Fibroblast of the aortic adventitia (primary cell): ENCODE measurements at places on chromosomes 1 and 21.

DNA sequence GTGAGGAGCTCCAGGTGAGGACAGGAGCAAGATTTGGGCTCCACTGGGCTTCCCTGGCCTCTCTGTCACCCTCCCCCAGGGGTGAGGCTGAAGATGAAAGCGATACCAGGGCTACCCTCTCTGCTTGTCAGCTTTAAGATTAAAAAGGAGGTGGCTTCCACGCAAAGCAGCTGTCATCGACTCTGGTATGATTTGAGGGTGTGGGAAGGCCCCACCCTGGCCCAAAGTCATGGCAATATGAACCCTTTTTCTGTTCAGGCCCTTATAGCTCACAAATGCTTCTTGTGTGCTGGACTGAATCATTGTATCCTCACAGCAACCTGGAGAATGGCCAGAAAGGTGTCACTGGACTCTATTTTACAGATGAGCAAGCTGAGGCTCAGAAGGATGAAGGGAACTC, 41.6 kb downstream of the NUAK2 start:
- DNase-seq: no peak

DNA sequence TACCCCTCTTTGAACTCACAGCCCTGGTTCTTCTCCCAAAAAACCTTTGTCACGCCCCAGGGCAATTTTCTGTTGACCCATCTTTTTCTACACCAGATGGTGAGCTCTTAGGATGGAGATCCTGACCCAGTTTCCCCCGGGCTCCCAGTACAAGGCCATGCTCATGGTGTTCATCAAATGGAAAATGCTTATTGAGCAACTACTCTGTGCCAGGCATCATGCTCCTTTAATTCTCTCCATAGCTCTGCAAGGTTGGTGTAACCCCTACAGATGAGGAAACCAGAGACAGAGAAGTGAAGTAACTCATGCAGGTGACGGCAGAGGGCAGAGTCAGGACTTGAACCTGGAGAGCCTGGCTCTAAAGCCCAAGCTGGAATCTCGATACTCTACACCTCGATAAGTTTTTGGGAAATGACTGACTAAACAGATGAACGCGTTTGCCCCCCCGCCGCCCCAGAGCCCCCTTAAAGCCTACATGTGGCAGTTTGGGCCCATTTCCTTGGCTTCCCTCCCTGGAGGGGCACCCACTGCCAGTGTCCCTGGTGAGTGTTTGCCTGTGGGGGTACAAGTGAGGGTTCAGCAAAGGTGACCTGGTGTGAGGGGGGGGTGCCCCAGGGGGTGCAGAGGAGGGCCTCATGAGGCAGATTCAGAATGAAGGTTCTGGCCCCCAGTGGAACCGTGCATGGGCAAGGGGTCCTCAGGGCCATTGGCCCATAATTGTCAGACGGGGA, 30.2 kb upstream of the RUNX3 start:
- DNase-seq: no peak

DNA sequence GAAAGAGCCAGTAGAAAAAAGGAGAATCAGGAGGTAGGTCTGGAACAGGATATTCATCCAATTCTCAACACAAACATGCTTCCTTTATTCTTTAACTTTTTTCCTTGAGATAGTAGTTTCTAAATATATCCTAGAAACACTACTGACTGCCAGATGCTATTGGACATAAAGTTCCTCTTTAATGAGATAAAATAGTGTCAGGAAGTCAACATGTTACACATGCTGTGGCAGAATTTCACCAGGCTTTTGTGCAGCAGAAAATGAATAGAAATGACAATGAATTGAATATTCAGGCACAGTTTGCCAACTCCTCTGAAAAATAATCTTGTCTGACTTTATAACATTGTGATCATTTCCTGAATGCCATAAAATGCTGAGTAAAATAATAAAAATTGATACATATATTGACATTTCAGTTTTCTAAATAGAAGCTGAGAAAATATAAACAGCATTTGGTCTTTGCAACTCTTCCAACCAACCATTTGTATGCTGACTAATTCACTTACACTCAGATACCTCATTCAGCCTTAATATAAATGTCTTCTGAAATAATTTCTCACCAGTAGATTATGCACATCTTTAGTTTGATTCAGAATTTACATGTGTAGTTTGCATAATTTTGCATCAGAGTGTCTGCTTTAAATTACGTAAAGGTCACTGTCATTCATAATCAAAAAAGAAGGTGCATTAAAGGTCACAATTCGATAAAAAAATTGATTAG, 486.1 kb upstream of the ADGRL2 start:
- DNase-seq: no peak

- DNase-seq: no peak
Observed at GRCh38 chr1:18635891-18636595, 5.4 kb downstream of the PAX7 start.

GRCh38 chr1:50493710-50494109, 70.5 kb upstream of the DMRTA2 start:
- DNase-seq: no peak

DNA sequence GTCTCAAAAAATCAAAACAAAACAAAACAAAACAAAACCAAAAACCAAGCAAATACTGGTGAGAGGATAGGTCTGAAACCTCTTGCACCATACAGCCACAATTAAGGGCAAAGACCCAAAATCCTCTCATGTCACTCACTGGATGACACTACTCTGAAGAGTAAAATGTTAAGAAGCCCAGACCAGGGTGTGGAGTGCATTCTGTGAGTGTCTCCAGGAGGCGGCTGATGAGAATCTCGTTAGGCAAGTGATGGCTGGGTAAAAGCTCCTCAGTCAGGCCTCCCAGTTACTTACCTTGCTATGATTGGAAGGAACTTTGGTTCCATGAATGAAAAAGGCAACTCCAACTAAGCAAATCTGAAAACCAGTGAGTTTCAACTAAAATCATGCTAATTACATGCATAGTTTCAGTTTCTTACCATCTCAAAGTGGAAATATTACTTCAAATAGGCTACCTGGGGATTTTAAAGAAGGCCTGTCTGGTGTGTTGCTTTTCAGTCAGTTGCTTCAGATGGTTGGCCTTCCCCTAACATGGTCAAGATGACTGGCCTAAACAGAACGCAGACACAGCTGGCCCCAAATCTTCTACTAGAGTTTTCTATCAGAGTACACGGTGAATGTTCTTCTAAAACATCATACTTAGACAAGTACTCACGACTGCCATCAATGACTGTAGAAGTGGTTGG, 95.1 kb downstream of the KIAA0319L start:
- no peak for DNase-seq

DNA sequence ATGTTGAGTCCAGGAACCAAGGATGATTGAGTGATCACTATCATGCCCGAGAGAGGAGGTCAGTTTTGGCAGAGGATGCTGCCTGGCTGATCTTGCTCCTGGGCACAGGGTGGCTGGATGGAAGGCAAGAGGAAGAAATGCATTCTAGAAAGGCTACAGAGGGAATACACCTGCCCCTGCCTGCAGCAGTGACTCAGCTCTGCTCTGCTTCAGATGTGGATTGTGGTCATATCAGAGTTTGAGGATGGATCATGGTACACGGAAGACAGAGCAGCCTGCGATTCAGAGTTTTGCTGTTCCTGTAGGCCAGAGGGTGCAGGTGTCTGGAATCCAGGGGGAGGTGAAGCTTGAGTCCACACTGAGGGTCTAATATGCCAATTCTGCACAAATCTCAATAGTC, 37.2 kb downstream of the PCP4 start:
- DNase-seq: no peak

DNA sequence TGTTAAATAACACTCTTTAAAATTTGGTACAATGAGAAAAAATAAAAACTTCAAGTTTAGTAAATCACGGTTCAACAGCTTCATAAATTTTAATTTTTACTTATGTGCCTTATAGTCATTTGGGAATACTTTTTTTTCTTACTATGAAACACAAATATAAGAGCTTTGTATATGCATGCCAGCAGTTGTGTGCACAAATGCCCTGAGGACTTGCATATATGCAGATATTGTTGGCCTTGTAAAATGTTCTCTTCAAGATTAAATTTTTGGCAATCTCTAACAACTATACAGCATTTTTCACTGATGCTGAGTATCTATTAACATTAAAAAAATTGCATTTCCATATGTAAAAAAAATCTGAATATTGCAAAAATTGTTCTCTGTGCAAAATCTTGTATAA, 458.7 kb upstream of the BRINP3 start:
- DNase-seq: no peak

DNA sequence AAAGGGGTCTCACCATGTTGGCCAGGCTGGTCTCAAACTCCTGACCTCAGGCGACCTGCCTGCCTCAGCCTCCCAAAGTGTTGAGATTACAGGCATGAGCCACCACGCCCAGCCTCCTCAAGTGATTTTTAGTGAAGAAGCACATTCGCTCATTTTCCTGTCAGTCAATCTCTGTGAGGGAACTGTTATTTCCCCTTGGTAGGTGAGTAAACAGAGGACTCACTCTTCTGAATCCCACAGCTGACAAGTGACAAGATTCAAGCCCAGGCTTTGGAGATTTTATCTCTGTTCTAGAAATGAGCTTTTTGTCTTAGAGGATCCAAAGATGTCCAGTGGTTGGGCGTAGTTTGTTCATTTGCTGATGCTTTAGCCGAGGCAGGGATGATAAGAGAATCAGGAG, 43.9 kb upstream of the TACSTD2 start:
- DNase-seq: no peak

DNA sequence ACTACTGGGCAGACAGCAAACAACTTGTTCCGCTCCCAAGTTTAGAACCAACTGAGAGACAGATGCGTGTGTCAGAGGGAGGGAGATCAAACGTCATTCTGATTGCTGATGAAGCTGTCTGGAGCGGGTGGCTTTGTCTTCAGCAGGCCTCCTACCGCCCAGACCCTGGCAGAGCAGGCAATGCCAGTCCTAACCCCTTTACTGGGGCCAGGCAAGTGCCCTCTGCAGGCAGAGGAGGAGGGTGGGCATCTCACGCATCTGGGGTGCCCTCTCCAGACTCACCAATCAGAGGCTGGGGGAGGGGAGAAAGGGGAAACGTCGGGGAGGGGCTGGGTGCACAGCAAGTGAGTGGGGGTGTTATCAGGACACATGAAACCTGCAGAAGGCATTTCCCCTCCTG, 126.6 kb downstream of the ACTL8 start:
- DNase-seq: no peak

- DNase-seq: peak; percentile 49
Observed at GRCh38 chr1:109807822-109808680, 44.3 kb upstream of the EPS8L3 start.

DNA sequence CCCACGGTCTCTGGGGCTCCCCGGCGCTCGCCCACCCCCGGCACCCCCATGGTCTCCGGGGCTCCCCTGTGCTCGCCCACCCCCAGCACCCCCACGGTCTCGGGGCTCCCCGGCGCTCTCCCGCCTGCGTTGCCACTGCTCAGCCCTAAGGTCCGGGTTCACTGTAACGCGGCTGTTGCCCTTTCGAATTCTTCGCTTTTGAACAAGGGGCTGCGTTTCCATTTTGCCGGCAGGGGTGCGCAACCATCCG, 5.2 kb upstream of the FTCD start:
- no peak for DNase-seq

DNA sequence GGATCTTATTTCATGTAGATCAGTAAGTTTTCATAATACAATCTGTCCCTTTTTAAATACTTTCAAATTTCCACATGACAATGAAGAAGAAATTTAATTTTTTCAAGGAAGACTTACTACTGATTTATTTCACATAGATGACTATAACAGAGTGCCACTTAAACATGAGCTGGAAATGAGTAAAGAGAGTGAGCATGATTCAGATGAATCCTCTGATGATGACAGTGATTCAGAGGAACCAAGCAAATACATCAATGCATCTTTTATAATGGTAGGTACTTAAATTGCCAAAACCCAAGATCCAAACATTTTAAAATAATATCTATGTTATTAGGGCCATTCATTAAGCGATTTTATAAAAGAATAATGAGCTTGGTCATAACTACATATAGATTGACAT, 110.4 kb downstream of the PTPRC start:
- no peak for DNase-seq

GRCh38 chr1:40313958-40314720, 2.9 kb downstream of the COL9A2 start:
- DNase-seq: no peak

- peak; percentile 30 for DNase-seq
Observed at GRCh38 chr21:35252831-35253230, 203.7 kb upstream of the RUNX1 start.

GRCh38 chr1:212179394-212180076, 105.7 kb upstream of the PPP2R5A start:
- DNase-seq: peak; percentile 75

DNA sequence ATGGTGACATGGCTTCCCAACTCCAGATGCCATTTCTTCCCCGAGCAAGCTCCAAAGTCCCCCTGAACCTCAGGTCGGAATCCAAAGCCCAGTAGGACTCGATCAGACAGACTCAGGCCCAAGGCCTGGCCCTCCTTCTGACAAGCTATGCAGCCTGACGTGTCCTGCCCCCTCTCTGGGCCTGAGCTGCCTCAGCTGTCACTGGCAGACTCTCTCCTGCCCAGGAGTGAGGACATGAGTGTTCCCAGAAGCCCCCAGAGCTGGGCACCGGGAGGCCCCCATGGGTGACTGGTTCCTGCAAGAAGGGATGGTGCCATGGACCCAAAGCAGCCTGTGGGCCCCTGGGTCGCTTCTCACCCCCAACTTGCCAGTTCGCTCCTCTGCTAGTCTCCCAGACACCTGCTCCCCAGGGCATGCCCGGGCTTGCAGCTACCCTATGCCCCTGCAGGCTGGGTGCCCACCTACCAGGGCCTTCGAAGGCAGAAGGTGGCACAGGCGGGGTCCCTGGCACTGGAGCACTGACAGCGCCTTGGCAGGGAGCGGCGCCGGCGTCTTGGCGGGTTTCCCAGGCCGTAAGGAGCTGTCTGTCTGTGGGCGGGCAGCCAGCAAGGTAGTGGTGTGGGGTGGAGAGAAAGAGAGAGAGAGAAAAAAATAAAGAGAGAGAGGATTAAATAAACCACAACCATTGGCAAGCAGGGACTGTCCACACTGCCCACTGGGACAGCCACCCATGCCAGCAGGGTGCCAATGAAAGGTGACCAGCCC, 2.3 kb downstream of the EDN2 start:
- DNase-seq: no peak

DNA sequence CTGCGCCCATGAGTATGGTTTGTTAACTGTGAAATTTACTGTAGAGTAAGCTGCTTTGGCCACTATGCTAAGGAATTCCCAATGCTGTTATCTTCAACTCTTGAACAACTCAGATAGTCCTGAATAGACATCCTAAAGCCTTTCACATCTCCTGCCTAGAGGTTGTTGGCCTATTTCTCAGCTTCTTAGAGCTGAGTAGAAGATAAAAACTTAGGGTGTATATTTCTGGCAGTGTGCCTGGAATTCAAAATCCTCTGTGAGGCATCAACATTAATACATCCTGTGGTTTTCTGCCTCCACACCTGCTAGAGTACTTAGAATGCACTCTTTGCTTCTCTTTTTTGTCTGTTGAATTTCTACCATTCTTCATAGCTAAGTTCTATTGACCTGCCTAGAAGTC, 45.8 kb upstream of the RC3H1 start:
- DNase-seq: no peak

DNA sequence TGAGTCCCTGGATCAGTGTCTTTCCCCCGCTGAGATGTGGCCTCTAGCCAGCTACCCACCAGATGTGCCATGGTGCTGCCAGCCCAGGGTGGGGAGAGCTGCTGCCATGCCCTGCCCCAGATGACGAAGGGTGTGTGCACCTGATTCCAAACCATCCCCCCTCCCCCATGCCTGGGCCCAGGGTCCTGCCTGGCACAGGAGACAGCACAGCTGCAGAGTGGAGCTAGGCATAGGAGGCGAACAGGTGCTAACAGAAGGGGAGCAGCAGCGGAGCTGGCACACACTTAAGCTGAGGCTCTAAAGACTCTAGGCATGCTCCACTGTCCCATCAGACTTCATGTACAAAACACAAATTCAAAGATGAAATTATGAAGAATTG, 9.0 kb upstream of the LDLRAP1 start:
- DNase-seq: no peak
